ENCODE measurements at places on chromosomes 6 and 20.
A peak's percentile ranks its signal among the peaks of the same experiment; 100 is the strongest.

GRCh38 chr6:35494161-35494563 lies 2.7 kb downstream of the TEAD3 start:
- DNase-seq = no peak

GRCh38 chr6:113423956-113424355 lies 433.2 kb upstream of the MARCKS start:
- no peak for DNase-seq

- DNase-seq = no peak
These were observed 41.1 kb downstream of the DYNLT1 start for GRCh38 chr6:158603261-158604047.

DNA sequence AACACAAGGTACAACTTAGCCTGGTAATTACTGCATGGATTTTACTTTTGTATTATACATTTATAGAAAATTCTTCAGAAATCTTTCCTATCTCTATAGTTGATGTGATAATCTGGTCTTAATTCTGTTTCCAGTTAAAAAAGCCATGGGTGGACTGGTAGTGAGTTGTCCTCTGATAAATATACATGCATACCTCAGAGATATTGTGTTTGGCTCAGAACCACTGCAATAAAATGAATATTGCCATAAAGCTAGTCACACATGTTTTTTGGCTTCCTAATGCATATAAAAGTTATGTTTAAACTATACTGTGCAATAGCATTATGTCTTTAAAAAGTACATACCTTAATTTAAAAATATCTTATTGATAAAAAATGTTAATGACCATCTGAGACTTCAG lies 708.6 kb upstream of the MARCKS start:
- DNase-seq = no peak

DNA sequence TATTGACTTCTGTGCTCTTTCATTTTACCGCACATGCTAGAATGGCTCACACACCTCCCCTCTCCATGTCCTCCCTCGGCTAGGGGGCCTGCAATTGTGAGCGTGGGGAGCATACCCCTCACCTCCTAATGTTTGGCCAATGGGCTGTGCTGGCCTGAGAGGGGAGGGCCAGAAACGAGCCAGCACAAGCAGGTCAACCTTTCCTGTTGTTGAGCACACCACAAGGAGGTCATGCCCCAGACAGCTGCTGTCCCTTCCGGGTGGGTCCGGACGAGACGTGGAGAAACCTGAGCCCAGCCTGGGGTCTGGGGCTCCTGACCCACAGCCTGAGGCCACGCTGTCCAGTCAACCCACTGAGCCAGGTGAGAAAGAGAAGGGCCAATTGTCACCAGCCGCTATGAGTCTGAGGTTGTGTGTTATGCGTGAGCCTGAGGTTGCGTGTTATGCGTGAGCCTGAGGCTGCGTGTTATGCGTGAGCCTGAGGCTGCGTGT lies 77.4 kb downstream of the TTLL2 start:
- no peak for DNase-seq

- DNase-seq = no peak
These were observed 149.0 kb downstream of the MYB start for GRCh38 chr6:135329851-135330803.

DNA sequence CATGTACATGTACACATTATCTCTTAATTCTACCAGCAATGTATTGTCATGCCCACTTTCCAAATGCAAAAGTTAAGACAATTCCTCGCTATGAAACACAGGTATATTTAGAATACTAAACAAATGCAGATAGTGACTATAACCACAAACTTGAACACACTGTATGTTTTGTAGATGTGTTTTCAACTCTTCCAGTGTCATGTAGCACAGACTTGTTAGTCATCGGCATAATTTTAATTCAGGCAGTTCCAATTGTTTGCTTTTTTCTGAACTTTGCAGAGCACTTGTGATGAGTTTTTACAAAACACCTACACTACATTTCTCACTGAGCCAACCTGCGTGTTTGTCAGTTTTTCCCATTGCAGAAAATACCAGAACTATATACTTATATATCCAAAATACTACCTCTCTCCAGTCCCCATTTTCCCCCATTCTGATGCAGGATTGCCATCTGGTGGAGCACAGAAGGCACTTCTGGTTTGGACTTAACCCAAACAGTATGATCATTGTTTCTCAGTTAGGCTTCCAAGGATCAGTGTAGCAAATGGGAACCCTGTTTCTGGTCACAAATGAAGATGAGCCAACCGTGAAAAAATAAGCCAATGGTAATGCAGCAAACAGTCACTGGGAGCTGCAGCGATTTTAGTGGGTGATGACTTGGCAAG lies 143.4 kb downstream of the ADGRB3 start:
- peak; percentile 62 for DNase-seq

GRCh38 chr20:2303673-2304072 lies 7.9 kb downstream of the TGM3 start:
- DNase-seq = no peak

DNA sequence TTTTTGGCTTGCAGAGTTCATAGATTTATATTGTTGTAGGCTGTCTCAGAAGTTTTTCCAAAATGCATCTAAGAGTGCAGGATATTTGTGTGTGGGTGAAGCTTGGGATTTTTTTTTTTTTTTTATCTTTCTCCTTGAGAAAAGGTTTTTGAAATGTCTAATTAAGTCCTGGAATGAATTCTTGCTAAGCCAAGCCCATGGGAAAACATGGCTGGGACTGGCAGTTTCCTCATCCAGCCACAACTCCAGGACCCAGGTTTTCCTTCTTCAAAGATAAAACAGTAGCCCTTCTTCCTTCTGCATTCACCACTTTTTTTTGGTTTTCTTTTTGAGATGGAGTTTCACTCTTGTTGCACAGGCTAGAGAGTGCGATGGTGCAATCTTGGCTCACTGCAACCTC lies 242.5 kb upstream of the JAG1 start:
- no peak for DNase-seq

GRCh38 chr6:56168596-56168995 lies 78.8 kb downstream of the COL21A1 start:
- no peak for DNase-seq

All from retina (tissue), 1 donor.